ENCODE measurements at places on chromosomes 4 and X.

DNA sequence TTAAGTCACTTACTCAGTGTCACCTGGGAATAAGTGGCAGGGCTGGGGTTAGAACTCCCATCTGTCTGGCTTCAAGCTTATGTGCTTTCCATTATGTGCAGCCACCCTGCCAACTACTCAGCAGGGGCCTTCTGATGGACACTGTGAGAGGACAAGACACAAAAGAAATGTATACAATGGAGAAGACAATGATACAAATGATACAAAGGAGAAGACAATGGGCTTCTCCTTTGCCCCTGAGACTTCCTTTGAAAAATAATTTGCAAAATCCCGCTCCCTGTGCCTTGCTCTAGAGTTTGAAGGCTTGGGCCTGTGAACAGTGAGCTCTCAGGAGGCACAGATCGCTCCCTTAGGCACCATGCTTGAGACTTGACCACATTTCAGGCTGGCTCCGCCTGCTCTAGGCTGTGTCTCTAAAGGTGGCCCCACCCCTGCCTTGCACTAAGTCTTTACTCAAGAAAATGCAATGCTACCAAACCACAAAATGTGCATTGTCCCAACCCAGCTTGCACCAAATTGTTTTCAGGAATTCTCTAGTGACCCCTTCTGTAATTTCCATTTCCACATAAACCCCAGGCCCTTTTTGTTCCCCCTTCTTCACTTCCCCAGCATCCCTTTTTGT lies 27.1 kb upstream of the STX18 start:
- no peak for DNase-seq

DNA sequence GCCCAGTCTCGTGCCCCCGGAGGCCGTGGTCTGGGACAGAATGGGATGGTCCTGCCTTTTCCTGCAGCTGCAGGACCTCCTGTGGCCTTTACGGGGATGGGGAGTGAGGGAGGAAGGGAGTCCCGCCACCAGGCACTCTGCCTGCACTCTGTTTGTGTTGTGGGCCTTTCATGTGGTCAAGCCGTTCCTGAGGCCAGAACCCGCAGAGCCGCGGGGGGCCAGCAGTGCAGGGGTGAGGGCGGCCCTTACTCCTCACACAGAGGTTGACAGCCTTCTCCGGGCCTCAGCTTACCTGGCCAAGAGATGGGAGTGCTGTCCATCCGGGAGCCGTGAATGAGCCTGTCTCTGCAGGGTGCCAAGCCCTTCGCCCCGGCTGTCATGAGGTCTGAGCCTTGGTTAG lies 230.7 kb downstream of the AFAP1 start:
- no peak for DNase-seq

- no peak for DNase-seq
These were observed 69.8 kb downstream of the PTTG2 start for GRCh38 chr4:38030023-38030422.

DNA sequence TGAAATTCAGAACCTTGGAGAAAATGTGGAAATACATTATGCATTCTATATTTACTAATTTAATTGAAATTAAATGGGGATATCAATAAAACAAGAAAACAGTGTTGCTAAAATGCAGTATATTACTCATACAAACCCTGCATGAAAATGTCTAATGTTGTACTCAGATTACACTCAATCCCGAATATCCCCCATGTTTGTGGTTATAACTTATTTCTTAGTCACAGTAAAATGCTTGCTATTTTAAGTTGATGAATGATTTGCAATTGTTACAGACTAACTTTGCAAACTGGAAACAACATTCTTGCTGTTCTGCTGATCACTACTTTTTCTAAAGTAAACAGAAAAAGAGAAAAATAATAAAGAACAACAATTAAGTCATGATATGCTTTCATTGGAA lies 33.1 kb upstream of the ANXA10 start:
- DNase-seq = peak; percentile 5

DNA sequence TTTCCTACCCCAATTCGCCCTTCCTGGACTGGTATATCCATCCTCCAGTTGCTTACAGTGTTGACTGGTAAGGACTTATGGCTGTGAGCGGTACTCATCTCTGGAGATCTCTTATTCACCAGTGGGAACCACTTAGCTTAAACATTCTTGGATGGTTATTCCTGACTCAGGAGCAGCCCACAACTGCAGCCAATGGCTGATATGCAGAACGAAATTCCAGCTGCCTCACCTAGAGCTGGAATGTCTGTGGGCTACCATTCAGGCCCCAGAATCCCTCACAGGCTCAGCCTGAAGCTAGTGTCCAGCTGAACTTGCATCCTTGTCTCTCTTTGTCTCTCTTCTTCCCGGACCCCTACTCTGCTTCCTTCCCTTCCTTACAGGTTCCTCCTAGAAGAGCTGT lies 138.9 kb upstream of the SMIM31 start:
- DNase-seq = no peak

- no peak for DNase-seq
These were observed at the start of gene SPINK2 for GRCh38 chr4:56821381-56822243. Gene SPINK2 (minus strand): TSS chr4:56821701. CDS start chr4:56821662, 39 bp downstream.

- DNase-seq = no peak
These were observed 4.7 kb upstream of the PDLIM3 start for GRCh38 chr4:185540040-185540439.

- no peak for DNase-seq
These were observed 62.7 kb upstream of the SCML1 start for GRCh38 chrX:17674601-17675000.

- DNase-seq = peak; percentile 21
These were observed 129.8 kb downstream of the ATG4A start for GRCh38 chrX:108221301-108221864.

GRCh38 chrX:49198540-49199314 lies 1.3 kb downstream of the SYP start:
- DNase-seq = no peak

DNA sequence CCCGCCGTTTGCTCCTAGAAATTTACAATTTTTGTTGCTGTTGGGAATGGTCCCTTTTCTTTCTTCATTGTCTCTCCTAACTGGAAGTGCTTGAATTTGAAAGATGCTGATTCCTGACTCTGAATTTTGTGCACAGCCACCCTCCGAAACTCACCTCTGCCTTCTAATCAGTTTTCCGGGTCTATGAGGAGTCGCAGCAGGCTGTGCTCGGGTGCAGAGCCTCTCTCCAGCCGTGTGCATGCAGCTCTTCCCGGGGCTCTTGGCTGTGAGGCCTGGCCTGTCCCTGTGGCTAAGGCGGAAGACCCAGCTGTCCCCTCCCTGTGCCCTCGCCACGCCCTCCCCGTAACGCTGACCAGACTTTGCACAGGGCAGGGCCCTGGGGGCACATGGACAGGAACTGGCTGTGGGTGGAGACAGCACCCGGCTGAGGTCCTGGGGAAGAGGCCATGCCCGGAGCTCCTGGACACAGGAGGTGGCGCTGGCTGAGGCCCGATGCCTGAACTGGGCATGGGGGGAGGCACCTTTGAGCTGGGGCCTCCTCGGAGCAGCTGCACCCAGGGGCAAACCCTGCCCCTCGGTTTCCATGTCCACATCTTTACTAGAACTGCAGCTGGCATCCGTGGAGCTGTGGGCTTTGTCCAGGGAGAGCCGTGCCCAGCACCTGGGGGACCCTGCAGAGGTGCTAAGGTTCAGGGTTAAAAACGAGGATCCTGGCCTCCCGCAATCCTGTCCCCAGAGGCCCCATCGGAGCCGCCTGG lies 32.6 kb upstream of the SPON2 start:
- no peak for DNase-seq

- DNase-seq = no peak
These were observed 184.0 kb upstream of the ZFP42 start for GRCh38 chr4:187811591-187811990.

DNA sequence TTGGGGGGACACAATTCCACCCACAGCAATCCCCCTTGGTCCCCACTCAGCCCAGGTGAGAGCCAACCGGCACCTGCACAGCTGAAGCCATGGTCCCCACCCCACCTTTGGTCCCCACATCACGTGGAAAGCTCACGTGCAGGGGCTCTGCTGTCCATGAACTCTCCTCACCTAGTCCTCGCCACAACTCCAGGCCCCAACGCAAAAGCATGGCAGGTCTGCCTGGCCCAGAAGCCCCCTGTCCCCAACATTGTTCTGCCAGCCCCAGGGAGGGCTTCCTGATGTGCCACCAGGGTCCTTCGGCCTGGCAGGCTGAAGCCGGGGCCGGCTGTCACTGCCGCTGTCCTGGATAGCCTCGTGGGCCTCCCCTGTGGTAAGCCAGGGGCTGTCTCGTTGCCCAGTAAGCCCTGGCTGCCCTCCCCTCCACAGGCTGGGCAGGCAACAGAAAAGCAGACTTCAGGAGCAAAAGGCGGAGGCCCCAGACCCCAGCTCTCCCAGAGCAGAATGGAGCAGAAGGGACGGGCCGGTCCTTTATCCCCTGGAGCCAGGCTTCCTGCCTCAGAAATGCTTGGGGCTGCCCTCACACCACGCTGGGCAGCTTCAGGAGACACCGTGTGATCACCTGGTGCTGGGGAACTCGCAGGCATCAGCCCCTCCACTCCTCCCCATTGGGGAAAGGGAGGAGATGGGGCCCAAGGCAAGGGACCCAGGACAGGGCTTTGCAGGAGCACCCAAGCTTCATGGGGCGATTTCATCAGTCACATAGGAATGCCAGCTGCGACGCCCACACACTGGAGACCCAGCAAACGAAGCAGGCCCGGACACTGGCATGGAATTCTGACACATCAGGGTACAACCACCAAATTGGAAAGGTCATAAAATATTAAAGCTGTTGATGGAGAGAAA lies 103.7 kb downstream of the ADRA2C start:
- no peak for DNase-seq

DNA sequence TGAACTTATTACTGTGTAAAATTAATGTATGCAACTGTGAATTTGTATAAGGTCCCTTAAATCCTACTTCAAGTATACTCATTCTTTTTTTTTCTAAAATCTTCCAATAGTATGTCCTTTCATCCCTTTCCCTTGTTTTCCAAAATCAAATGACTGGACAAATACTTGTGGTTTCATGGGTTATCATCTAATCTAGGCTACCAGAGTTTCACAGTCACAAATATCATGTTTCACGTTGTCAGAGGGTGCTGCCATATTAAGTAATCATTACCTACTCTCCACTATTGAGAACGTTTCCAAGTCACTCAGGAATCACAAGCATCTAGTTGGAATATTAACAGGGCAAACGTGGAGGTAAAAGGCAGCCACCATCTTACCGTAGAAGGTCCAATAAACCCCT lies 1235.0 kb upstream of the TENM3 start:
- no peak for DNase-seq

- DNase-seq = no peak
These were observed 157.0 kb downstream of the TMEM164 start for GRCh38 chrX:110159865-110160264.
